ENCODE measurements at places on chromosomes 4 and X.

GRCh38 chr4:174255786-174256185, 27.7 kb downstream of the FBXO8 start:
- DNase-seq, result no peak

GRCh38 chrX:38500866-38501265, 60.5 kb upstream of the TSPAN7 start:
- DNase-seq, result no peak

- no peak for DNase-seq
These were observed 42.2 kb downstream of the SMIM10L2A start for GRCh38 chrX:135463937-135464336.

- DNase-seq, result no peak
These were observed 10.0 kb downstream of the AWAT2 start for GRCh38 chrX:70039758-70040157.

DNA sequence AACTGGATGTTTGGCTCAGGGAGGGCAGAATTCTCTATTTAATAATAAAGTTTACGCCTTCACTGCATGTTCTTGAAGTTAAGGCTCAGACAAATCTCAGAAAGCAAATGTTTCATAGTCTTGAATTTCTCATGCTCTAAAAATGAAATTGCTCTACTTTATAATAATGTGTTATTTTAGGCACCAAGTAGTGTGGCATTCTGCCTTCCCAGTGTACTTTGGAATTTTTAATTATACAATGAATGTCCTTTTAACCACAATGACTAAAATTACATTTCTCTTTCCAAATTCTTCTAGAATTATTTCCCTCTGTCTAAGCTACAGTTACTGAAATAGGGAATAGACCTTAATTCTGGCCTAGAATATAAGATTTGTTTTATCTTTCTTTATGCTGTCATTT, 97.9 kb upstream of the PDE5A start:
- no peak for DNase-seq

GRCh38 chrX:90883479-90883878, 551.2 kb upstream of the PABPC5 start:
- no peak for DNase-seq

DNA sequence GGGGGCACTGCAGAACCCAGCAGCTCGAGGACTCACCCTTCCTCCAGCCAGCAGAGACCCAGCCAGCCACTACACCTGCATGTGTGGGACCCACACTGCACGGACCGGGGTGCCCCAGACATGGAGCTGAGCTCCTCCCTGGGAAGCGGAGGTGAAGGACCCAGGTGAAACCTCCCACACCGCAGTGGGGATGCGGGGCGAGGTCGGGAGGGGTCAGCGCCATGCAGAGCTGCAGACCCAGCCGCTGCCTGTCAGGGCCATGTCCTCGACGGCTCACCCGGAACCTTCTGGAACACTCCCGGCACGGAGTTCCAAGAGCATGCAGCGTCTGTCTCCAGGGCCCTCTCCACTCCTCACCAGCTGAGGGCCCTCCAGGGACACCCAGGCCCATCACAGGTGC, 42.6 kb downstream of the GAK start:
- DNase-seq, result no peak

GRCh38 chrX:38632516-38632915, 71.2 kb downstream of the TSPAN7 start:
- no peak for DNase-seq

GRCh38 chr4:123104310-123105025, 182.1 kb upstream of the NUDT6 start:
- no peak for DNase-seq

- no peak for DNase-seq
These were observed 16.8 kb downstream of the BANK1 start for GRCh38 chr4:101807351-101807750.

GRCh38 chrX:21014326-21014725, 359.9 kb upstream of the CNKSR2 start:
- no peak for DNase-seq

DNA sequence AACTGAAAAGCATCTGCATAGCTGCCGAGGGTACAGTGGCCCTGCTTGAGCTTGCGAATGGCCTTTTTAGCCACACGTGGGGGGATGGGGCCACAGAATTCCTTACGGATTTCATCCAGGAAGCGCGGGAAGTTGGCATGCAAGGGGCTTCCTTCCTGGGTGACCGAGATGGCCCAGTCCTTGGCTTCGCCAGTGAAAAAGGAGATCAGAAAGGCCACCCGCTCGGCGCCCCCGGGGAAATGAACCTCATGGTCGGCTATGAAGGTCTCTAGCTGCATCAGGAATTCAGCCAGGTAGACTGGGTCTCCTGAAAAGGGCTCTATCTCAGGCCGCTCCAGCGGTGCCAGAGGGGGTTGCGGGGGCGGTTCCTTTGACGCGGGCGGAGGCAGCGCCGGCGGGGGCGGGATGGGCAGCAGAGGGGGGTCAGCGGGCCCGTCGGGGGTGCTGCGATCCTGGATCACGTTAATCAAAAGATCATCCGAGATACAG, 909 bp downstream of the RTL5 start:
- DNase-seq, result no peak

GRCh38 chrX:107565015-107565414, 63.3 kb upstream of the PRPS1 start:
- no peak for DNase-seq

DNA sequence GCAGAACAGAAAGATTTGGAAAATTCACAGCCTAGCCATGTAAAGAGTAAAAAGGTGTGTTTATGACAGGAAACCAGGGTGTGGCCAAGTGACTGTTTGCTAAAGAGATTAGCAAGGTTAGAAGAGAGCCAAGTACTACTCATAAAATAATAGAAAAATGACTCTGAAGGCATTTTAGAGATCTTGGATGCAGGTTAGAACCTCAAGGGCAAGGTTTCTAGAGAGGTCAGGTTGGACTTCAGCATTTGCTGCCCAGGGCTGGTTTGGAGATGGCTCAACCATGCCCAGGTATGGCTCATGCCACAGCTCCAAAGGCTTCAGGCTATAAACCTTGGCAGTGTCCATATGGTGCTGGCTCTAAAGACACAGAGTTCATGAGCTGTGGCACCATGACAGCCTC, 40.6 kb upstream of the ADGRA3 start:
- DNase-seq, result no peak

- no peak for DNase-seq
These were observed 108.5 kb downstream of the ADGRA3 start for GRCh38 chr4:22407361-22407760.

GRCh38 chrX:10166731-10167151, 10.0 kb downstream of the CLCN4 start:
- DNase-seq, result no peak

GRCh38 chr4:19178835-19179234, 1072.9 kb upstream of the SLIT2 start:
- no peak for DNase-seq

DNA sequence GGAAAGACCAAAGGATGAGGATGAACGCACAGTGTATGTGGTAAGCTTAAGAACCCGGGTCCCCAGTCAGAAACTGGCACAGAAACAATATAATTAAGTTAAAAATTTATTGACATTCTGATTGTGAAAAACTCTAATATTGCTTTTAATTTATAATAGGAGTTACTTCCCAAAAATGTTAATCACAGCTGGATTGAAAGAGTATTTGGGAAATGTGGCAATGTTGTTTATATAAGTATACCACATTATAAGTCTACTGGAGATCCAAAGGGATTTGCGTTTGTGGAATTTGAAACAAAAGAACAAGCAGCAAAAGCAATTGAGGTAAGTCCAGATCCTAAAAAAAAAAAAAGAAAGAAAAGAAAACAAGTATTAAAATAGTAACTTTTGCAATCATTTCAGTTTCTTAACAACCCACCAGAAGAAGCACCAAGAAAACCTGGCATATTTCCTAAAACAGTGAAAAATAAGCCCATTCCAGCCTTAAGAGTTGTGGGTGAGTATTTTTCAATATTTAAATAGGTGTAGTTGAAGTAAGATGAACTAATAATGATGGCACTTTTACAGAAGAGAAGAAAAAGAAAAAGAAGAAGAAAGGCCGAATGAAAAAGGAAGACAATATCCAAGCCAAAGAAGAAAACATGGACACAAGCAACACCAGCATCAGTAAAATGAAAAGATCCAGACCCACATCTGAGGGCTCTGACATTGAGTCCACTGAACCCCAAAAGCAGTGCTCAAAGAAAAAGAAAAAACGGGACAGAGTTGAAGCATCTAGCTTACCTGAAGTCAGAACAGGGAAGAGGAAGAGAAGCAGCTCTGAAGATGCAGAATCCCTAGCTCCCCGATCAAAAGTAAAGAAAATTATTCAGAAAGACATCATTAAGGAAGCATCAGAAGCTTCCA, 9.9 kb downstream of the LARP7 start:
- no peak for DNase-seq

DNA sequence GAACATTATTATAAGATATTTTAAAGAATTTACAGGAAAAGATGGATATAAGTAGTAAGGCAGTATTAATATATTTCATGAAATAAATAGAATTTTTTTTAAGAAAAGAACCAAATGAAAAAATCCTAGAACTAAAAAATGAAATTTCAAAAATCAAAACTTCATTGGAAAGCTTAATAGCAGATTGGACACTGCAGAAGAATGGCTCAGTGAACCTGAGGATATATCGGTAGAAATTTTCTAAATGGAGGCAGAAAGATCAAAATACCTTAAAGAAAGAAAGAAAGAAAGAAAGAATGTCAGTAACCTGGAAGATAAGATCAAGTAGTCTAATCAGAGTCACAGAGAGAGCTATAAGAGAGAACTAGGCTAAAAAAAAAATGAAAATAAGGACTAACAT, 21.3 kb upstream of the FAM13A start:
- DNase-seq, result no peak

GRCh38 chr4:52894443-52894842, 32.3 kb downstream of the RASL11B start:
- no peak for DNase-seq

DNA sequence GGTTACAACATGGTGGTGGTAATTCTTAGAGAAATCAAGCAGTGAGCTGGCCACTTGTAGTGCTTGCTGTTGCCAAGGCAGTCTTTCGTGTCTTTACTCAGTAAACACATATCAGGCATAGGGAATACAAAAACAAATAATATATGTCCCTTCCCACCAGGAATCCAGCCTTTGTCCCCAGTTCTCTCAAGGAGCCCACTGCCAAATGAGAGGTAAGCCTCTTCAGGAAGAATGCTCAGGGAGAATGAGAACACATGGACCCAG, 421 bp upstream of the PLAC1 start:
- DNase-seq, result no peak

DNA sequence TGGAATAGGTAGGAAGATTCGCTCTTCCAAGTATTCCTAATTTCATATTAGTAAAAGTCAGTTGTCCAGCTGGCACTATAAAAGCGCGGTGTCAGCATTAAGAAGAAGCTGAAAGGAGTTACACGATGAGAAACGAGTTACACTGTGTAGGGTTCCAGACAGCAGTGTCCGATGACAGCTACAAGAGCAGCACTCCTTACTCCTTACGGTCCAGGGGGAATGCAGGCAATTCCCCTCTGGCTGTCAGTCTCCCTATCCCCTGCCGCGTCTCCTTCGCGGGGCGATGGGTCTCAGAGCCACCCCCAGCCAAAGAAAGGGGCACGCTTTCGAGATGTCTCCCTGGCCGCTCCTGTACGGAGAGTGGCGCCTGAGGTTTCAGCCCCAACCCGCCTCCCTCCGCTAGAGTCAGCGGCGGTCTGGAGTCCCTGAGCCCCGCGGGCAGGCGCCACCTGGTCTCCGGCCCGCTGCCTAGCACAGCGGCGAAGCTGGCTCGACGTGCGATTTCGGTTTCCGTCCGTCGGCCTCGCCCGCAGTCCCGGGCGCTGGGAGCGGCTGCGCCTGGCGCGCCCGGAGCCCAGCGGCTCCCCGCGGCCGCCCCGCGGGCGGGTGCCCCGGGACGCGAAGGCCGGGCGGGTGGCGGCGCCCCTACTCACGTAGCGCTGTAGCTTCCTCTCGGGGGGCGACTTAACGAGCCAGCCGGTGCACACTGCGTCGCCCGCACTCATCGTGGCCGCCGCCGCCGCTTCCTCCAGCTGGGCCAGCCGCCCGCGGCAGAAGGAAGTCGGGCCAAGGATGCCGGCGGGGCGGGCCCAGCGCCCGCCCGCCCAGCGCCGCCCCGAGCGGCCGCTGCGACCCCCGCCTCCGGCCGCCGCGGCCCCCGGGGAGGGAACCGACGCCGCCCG, at the start of gene GAB3:
Gene GAB3, minus strand, starts transcription at position 777 of the 902 bp plus-strand sequence. Its CDS starts 52 bp downstream, at position 725.
- DNase-seq, result no peak

- peak; percentile 69 for DNase-seq
These were observed 30.9 kb downstream of the NIPAL1 start for GRCh38 chr4:48047421-48047844.

- no peak for DNase-seq
These were observed 51.2 kb upstream of the KLF3 start for GRCh38 chr4:38612646-38613414.

- no peak for DNase-seq
These were observed 24.3 kb downstream of the LINC00632 start for GRCh38 chrX:140733766-140734342.

DNA sequence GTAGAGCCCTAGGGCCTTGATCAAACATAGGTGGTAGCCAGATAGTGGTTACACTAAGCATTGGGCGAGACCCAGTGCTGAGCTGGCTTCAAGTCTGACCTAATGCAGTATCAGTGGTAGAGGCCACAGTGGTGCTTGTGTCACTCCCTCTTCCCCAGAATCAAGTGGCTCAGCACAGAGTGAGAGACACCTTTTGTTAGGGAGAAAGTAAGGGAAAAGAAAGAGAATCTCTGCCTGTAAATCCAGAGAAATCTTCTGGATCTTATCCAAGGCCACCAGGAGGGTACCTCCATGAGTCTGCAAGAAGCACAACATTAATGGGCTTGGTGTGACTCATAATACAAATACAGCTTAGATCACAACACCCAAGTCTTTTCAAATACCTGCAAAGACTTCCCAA, 117.7 kb upstream of the SLC6A14 start:
- no peak for DNase-seq

GRCh38 chrX:130704053-130705038, 198.7 kb downstream of the ENOX2 start:
- no peak for DNase-seq

DNA sequence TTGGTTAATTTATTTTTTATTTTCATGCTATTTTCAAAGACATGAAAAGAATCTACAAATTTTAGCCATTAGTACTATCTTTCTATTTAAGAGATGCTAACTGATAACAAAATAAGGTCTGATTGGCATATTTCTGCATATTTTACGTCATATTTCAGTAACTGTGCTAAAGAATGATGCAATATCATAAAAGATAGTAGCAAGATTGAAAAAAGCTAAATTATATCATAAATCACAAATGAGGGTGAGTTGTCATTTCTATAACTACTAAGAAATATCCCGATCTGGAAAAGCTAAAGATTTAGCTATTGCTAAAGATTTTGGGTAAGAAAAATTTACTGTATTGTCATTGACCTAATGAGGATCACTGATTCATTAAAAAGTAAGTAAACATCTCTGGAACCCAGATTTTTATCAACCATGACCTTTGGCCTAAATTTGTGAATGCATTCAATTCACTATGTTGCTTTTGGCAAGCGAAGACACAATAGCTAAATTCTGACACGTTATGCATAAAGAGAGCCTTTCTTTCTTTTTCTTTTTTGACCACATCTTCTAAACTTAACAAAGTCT, 103.6 kb downstream of the HPGD start:
- no peak for DNase-seq

- DNase-seq, result no peak
These were observed 394 bp upstream of the DYNLT3 start for GRCh38 chrX:37847733-37848197.

GRCh38 chr4:1991596-1992434, 17.0 kb downstream of the NELFA start:
- no peak for DNase-seq

- no peak for DNase-seq
These were observed 88.3 kb downstream of the AMELX start for GRCh38 chrX:11381464-11381863.

- DNase-seq, result no peak
These were observed 101.1 kb downstream of the ZDHHC15 start for GRCh38 chrX:75421688-75422230.
